ENCODE measurements at places on chromosomes 4 and X.

DNA sequence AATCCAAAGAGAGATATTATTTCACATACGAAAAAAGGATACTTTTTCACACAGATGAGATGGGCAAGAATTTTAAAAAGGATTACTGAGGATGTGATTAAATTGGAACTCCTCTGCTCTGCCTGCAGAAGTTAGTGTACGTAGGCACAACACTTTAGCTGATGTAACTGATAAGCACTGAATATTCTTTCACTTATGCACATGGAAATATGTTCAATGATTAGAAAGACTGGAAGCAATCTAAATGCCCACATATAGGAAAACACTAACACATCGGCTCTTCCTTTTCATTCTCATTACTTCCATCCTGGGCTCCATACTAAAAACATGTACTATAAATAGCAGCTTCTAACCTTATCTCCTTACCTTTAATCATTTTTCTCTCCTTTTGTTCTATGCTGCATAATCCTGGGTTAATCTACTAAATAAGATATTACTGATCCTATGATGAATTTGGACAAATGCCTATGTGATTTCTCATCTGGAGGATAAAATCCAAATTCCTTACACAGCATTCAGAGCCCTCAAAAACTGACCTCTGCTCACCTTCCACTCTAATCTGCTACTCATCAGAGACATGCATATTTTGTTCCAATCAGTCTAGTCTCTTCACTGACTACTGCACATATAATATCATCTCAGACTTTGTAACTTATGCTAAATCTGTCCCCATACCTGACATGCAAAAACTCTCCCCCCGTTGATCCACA is 197.8 kb downstream of the PDGFC start:
- DNase-seq: no peak

DNA sequence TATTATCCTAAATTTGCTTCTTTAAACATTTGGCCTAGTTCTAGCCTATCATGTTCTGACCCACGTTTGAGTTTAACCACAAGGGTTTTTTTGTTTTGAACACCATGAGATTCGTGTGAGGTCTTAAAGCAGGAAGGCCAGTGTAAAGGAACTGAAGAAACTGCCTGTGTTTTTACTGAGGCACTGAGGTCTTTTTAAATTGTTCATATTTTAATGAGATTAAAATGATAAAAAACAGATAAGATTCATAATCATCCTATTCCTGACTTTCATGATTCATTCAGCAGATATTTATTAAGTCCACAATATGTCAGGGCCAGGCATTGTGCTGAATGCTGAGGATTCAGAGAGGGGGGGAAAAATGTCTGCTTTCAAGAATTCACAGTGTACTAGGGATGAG is 3.2 kb downstream of the RPS6KA3 start:
- no peak for DNase-seq

DNA sequence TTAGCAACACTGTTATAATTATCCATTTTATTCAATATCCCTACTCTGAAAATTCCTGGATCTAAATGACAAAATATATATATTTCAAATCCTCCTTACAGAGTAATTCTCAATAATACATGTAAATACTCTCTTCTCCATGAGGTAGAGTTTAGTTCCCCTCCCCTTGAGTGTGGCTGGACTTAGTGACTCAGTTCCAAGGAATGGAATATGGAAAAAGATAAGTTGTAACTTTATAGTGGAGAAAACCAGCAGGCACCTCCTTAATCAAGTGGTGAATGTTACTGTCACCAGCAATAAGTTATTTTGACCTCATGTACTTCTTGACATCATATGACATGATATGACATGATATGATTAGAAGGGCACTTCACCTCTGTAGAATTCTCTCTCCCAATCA is 302.0 kb downstream of the RAB28 start:
- no peak for DNase-seq

DNA sequence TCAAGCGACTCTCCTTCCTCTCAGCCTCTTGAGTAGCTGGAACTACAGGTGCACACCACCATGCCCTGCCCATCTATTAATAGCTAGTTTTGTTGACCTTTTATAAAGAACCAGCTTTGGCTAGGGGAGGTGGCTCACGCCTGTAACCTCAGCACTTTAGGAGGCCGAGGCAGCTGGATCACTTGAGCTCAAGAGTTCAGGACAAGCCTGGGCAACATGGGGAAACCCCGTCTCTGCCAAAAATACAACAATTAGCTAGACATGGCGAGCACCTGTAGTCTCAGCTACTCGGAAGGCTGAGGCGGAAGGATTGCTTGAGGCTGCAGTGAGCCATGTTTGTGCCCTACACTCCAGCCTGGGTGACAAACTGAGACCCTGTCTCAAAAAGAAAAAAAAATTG is 2.7 kb downstream of the TKTL1 start:
- DNase-seq: no peak

DNA sequence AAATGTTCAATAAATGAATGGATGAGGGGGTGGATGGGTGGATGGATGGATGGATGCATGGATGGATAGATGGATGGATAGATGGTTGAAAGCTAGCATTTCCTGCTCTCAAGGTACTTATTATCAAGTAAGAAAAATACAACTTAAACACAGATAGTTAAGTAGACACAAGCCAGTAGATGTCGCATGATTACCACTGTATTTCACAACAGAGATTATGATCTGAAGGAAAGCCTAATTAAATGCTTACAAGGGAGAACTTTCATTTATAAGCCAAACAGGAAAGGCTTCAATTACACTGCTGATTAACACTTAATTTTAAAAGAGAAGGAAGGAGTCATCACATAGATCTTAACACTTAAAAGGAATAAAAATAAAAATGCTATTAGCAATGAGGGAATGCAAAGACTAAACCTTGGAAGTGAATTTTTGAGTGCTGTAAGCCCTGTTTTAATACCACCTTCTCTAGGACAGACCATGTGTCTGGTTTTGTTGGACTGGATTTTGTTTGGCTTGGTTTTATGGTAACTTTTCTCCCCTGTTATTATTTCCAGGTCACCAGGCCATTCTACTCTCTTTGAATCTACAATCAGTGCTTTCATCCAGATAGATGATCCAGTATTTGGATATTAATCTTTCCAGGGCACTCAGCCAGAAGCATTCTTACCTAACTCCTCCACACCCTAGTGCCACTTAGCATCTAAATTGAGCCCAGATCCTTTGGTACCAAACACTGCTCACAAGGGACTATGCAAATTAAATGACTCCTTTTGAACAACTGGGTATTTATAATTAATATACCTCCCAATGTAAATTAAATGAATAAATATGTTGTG is 75.5 kb upstream of the SLC39A8 start:
- DNase-seq: peak; percentile 50

DNA sequence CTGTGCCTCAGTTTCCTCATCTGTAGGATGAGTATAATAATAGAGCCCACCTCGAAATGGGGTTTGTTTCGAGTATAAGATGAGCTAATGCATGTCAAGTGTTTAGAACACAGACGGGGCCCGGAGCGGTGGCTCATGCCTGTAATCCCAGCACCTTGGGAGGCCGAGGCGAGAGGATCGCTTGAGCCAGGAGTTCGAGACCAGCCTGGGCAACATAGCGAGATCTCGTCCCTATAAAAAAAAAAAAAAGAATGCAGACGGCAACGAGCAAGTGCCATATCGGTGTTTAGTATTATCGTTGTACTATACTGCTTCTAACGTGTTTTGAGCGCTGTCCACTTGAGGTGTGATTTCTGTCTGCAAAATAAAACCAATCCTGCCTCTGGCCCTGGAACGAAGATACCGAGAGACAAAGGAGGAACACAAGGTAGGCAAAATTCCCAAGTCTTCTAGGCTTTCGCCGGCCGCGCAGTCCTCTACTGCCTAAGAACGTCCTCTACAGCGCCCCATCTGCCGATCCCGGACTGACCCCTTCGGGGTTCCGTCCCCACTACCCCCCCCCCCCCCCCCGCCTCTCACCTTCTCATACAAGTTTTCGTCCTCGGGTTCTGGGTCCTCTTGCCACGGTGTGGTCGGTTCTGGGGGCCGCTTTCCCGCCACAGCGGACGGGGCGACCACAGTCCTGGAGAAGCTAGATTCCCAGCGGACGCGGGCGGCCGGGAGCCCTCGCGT is 442 bp downstream of the NDUFB11 start:
- DNase-seq: peak; percentile 29

GRCh38 chrX:153878969-153879653 is 6.9 kb downstream of the L1CAM start:
- DNase-seq: no peak

- no peak for DNase-seq
Observed at GRCh38 chr4:74930162-74930561, 2.8 kb upstream of the PARM1 start.

- DNase-seq: no peak
Observed at GRCh38 chr4:153485860-153486259, 19.7 kb downstream of the TMEM131L start.

DNA sequence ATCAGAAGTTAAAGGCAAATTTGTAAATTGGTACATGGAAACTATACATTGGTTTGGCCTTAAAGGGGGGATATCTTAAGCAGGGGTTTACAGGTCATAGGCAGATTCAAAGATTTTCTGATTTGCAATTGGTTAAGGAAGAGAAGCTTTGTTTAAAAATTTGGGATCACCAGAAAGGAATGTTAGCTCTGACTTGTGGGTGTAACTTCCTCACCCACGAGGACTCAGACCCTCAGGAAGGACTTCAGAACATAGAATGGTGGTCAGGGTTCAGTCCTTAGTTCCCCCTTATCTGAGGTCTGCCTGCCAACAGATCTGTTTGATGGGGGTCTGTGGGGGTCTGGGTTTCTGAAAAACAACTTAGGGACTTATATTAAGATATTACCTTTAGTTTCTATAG is 427.4 kb upstream of the DIPK2B start:
- DNase-seq: no peak

- no peak for DNase-seq
Observed at GRCh38 chr4:173240696-173241095, 72.1 kb downstream of the GALNT7 start.

DNA sequence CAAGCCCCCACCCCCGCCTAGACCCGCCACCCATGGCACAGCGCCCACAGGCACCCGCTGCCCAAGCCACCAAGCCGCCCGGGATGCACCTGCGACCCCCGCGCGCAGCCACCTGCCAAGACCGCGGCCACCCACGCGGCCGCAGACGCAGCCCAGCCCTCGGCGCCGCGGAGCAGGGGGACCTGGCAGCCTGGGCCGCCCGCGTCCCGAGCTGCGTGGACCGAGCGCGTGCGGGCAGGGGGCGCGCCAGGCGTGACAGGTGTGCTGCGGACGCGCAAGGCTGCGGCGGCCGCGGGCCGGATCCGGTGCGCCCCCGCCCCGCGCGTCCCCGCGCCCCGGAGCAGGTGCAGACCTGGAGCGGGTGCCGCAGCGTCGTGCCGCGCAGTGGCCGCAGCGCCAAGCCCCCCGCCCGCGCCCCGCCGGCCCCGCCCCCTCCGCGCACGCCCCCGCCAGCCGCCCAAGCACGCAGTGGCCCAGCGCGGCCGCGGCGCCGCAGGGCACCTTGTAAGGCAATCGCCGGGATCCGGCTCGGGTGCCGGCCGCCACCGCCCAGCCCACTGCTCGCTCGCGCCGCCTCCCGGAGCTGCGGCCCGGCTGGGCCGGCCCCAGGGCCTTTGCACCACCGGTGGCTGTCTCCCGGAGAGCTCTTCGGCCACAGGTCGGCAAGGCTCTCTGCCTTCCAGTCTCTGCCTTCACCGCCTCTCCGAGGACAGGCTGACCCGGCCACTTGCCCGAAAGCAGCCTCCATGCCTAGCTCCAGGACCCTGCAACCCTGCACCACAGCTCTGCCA is at the start of gene PNCK:
Gene PNCK (minus strand): TSS at position 386 of the 791 bp plus-strand sequence. CDS start 737 bp downstream, outside the sequence.
- no peak for DNase-seq

- no peak for DNase-seq
Observed at GRCh38 chr4:141642711-141643110, 6.3 kb downstream of the IL15 start.

GRCh38 chrX:6821730-6822129 is 286.8 kb upstream of the VCX3A start:
- DNase-seq: no peak

DNA sequence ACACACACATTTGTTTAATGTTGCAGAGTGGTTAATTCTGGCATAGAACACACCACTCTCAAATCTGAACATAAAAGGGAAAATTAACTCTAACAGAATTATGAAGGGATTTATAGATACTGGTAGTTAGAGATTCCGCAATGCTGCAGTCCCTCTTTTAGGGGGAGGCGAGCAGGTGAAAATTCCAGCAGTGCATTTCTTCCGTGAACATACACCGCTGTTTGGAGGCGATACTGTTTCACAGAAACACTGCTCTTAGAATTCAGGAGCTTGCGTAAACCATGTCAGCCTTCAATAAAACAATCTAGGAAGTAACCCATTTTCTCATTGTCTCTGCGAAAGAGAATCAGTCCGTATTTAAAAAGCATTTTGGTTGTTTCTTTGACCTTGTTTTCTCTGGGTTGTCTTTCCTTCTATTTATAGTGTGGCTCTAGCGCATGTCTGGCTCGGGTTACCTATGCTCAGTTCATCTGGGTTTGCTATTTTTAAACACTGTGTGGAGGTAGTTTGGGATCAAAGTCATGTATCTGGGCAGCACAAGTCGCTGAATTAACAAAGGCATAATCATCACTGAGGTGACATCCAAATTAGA is 90.4 kb downstream of the GPAT3 start:
- DNase-seq: no peak

- no peak for DNase-seq
Observed at GRCh38 chr4:74042681-74043080, 4.2 kb upstream of the CXCL3 start.

GRCh38 chrX:133493366-133493765 is 78.1 kb upstream of the GPC4 start:
- DNase-seq: peak; percentile 60

DNA sequence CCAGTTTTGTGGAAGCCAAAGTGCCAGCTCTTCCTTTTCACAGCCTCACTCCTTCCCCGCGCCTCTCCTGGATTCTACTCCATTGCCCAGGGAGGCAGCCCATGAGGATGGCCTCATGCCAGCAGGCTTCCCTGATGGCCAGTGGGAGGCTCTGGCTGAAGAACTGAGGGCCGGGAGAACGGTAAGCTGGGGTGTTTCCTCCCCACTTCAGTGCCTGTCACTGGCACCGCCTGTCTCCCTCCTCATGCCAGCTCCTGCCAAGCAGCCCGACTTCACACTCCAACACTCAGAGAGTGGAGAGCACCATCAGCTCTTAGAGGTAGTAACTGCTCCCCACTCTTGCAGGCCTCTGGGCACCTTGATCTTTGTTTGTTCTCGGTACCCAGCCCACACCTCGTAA is 46.9 kb upstream of the STIM2 start:
- DNase-seq: no peak

- DNase-seq: no peak
Observed at GRCh38 chr4:118727360-118727759, 42.2 kb downstream of the METTL14 start.

Measured in fibroblast of gingiva (primary cell).